ENCODE measurements at places on chromosomes 7 and 10. TPM values are rescaled to one million over a fixed set of nuclear protein-coding genes. Genes with fewer than 3 reads are reported as not detected.
A peak's percentile ranks its signal among the peaks of the same experiment; 100 is the strongest.

- no peak for DNase-seq
These were observed 227.7 kb downstream of the TMEM178B start for GRCh38 chr7:141301544-141301943.

DNA sequence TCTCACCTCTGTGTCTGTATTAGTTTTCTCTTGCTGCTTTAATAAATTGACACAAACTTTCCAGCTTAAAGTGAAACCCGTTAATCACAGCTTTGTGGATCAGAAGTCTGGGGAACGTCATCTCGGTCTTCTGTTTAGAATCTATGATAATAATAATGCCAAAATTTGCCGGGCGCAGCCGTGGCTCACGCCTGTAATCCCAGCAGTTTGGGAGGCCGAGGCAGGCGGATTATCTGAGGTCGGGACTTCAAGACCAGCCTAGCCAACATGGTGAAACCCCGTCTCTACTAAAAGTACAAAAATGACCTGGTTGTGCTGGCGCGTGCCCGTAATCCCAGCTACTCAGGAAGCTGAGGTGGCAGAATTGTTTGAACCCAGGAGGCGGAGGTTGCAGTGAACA, 8.8 kb upstream of the ZPBP start:
- no peak for DNase-seq

DNA sequence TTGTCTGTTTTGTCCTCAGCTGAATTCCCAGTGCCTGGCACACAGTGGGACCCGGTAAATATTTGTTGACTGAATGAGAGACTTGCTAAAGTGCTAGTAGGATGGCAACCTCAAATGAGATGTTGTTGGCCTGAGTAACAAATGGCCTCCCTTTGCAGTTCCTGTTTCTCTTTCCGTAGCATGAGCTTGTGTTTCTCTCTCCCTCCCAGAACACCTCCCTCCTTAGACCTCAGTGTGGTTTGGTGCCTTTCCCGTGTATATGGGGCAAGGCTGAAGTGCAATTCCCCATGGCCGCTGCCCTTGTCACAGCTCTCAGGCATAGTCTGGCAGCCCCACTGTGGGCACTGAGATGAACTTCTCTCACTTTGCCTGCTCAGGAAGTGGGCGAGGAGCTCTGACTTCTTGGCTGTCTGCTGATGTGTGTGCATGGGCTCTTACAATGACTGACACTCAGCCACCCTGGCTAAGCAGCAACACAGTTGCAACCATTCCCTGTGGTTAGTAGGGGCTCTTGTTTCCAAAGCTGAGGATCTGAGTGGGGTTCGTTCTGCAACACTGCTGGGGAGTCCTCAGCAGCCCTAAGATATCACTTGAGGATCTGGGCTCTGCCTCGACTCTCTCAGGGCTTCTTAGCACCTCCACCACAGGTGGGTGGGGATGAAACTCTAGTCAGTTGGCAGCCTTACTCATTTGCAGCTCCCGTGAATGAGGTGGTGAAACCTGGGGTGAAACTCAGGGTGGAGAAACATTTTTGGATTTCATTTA, 136.1 kb downstream of the ICA1 start:
- DNase-seq = no peak

- DNase-seq = no peak
These were observed 77.8 kb upstream of the PDCD4 start for GRCh38 chr10:110793886-110794285.

DNA sequence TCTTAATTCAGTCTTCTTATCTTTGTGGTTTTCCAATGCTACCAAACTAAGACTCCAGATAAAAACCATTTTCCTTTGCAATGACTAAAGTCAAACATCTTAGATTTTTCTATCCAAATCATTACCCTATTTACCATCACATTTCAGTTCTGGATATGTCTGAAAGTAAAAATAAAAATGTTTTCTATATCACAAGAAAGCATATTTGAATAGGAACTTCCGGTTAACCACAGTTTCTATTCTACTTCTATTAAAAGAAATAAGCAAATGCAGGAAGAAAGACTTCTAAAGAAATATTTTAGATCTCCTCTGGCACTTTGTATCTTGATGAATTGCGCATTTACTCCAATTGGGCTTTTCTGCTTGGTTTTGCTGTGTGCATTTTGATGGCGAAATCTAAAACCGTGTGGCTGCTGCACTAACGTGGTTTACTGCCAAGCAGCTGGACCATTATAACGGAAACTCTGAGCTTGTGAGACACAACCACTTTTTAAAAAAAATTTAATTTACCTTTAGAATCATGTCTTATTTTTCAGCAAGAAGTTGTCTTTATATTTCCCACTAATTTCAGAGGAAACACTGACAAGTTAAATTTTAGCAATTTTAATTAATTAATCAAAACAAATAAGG, 146.1 kb downstream of the VPS50 start:
- no peak for DNase-seq

DNA sequence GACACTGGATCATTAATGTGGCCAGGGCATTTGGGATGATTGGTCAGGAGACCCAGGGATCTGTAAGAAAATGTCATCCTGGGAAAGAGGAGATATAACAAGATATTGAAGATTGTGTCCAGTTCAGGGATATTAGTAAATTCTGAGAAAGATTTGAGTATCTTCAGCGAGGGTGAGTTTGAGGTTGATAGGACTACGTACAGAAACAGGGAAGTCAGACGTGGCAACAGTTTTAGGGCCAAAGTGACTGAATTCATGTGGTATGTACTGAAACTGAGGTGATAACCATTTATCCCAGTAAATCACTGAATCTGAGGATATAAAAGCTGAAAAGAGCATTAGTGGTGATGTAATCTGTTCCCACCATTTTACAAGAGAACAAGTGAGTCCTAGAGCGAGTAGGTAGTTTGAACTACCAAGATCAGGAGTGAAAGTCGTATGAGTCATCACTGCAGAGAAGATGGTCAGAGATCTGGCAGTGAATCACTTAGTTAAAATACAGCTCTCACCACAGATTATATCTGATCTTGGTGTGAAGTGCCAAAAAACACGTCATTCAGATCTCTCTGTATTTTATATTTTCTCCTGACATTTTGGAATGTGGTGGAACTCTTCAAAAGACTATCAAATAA, 220.5 kb downstream of the CDK14 start:
- DNase-seq = no peak

DNA sequence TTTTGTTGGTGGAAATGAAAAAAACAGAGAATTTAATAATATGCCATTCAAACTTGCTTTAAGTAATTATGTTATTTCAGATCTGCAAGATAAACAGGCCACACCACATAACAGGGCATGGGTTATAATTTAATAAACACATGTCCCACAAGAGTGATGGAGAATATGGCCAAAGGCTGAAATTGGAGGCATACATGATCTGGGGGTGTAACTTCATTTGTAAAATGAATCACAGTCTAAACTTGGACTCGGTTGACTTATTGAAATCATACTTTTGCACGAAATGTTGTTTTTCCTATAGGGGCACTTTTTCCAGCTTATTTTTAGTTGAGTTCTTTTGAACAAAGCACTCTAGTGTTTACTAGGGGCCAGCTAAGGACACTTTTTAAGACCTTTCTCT, 151.6 kb downstream of the TMEM26 start:
- no peak for DNase-seq

- no peak for DNase-seq
These were observed 46.8 kb downstream of the PDE1C start for GRCh38 chr7:32023376-32023775.

DNA sequence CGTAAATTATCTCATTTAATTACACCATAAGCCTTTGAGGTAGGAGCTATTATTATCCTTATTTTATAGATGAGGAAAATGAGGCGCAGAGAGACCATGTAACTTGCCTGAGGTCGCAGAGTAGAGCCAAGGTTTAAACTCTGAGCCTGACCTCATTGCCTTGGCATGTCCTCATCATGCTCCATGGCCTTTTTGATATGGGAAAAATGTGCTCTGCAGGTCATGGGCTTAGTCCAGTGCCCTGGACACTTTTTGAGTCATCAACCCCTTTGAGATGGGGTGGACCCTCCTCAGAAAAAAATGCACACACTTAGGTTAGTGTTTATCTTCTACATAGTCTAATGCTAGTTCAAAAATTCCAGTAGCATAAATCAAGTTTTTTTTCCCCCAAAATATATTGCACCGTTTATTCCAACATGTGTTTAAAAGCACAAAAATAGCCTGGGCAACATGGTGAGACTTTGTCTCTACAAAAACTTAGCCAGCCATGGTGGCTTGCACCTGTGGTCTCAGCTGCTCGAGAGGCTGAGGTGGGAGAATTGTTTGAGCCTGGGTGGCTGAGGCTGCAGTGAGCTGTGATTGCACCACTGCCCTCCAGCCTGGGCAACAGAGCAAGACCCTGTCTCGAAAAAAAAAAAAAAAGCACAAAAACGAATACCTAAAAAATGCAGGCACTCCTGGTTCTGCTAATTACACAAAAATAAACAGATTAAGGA, 28.6 kb upstream of the TMEM178B start:
- no peak for DNase-seq

DNA sequence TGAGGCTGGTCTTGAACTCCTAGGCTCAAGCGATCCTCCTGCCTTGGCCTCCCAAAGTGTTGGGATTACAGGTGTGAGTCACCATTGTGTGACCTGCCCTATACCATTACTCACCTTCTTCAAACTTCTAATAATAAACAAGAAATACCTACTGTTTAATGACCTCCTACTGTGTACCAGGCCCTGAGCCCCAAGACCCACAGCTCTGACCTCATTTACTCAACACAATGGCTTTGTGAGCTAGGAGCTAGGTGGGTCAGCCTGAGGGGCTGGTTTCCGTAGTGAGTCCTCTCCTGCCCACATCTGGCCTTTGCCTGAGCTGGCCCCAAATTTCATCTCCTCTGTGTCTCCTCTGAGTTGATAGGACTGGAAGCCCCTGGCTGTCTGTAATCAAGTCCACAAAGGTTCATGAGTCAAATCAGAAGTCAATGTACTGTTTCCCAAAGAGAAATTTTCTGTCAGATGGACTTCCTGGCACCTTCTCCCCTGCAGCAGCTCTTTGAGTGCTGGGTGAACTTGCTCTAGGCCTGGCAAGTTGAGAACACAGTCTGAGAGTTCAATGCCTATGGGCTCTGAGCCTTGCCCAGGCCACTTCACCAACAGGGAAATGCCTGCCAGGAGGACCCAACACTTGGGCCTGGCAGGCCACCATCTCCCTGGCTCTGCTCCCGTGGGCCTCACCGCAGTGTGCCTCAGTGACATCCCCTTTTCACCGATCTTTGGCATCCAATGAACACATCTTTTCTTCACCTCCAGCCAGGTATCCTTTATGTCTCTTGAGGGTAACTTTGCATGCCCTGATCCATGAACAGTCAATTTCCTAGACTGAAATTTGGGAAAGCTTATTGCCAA, 24.0 kb downstream of the NEURL1 start:
- DNase-seq = no peak

DNA sequence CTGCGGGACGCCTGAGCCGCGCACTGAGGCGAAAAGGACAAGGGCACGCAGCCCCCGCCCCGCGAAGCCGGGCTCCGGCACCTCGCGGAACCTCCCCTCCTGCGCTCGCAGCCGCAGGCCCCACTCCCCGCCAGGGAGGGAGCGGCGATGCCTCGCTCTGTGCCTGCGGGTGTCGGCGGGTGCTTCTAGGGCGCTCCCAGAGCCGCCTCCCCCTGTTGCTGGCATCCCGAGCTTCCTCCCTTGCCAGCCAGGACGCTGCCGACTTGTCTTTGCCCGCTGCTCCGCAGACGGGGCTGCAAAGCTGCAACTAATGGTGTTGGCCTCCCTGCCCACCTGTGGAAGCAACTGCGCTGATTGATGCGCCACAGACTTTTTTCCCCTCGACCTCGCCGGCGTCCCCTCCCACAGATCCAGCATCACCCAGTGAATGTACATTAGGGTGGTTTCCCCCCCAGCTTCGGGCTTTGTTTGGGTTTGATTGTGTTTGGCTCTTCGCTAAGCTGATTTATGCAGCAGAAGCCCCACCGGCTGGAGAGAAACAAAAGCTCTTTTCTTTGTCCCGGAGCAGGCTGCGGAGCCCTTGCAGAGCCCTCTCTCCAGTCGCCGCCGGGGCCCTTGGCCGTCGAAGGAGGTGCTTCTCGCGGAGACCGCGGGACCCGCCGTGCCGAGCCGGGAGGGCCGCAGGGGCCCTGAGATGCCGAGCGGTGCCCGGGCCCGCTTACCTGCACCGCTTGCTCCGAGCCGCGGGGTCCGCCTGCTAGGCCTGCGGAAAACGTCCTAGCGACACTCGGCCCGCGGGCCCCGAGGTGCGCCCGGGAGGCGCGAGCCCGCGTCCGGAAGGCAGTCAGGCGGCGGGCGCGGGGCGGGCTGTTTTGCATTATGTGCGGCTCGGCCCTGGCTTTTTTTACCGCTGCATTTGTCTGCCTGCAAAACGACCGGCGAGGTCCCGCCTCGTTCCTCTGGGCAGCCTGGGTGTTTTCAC, 519 bp downstream of the ITGB8 start:
- DNase-seq = peak; percentile 68

- DNase-seq = no peak
These were observed 4.5 kb upstream of the COPG2 start for GRCh38 chr7:130673066-130673465.

- no peak for DNase-seq
These were observed 90.2 kb downstream of the FRMD4A start for GRCh38 chr10:14240253-14241189.

DNA sequence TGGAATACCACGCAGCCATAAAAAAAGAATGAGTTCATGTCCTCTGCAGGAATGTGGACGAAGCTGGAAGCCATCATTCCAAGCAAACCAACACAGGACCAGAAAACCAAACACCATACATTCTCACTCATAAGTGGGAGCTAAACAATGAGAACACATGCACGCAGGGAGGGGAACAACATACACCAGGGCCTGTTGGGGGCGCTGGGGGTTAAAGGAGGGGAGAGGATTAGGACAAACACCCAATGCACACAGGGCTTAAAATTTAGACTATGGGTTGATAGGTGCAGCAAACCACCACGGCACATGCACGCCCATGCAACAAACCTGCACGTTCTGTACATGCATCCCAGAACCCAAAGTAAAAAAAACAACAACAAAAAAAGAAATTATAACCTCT, 23.3 kb downstream of the RNF133 start:
- no peak for DNase-seq

GRCh38 chr10:16987976-16988610, 141.5 kb downstream of the CUBN start:
- no peak for DNase-seq

Gene CPXM2
- total RNA-seq = not detected

Gene SPDYE16
- total RNA-seq = 0.35 TPM

Gene TACR2
- total RNA-seq = not detected

Gene ADARB2
- total RNA-seq = 1.8 TPM

Gene CYP2E1
- 0.49 TPM for total RNA-seq

Gene CPED1
- total RNA-seq = 4.3 TPM

Gene CNPY1
- 2.4 TPM for total RNA-seq

Gene CTTNBP2
- total RNA-seq = 12.5 TPM

All from neural crest cell (in vitro differentiated cells).